ENCODE measurements at places on chromosomes 7 and 10. TPM values are rescaled to one million over a fixed set of nuclear protein-coding genes. Genes with fewer than 3 reads are reported as not detected.

SFXN4 gene
- 21.5 TPM for total RNA-seq

TMEM176A gene
- 1.2 TPM for total RNA-seq

MYL10 gene
- not detected for total RNA-seq

TEX36 gene
- total RNA-seq = not detected

WNT8B gene
- 0.69 TPM for total RNA-seq

LDB1 gene
- total RNA-seq = 63.4 TPM

SOSTDC1 gene
- 9.7 TPM for total RNA-seq

RBP3 gene
- not detected for total RNA-seq

ZC3HAV1L gene
- total RNA-seq = 11.5 TPM

GIMAP5 gene
- 3.7 TPM for total RNA-seq

FOXI2 gene
- total RNA-seq = not detected

ASB10 gene
- not detected for total RNA-seq

GNAT3 gene
- total RNA-seq = not detected

LEP gene
- not detected for total RNA-seq

MKX gene
- total RNA-seq = 3.2 TPM

ANK3 gene
- 291 TPM for total RNA-seq

IQUB gene
- total RNA-seq = 8.5 TPM

CDNF gene
- total RNA-seq = 1.6 TPM

ZEB1 gene
- total RNA-seq = 107 TPM

HOXA9 gene
- total RNA-seq = not detected

ANKRD61 gene
- 0.46 TPM for total RNA-seq

TMEM213 gene
- not detected for total RNA-seq

CYP2C9 gene
- not detected for total RNA-seq

TMEM130 gene
- total RNA-seq = 22.6 TPM

NEURL1 gene
- total RNA-seq = 33.4 TPM

PITX3 gene
- 0.69 TPM for total RNA-seq

TBC1D12 gene
- 66.2 TPM for total RNA-seq

COL17A1 gene
- total RNA-seq = under 0.01 TPM

TPK1 gene
- total RNA-seq = 11.5 TPM

UPK3B gene
- 0.23 TPM for total RNA-seq

SLC26A4 gene
- total RNA-seq = 0.69 TPM

SFRP5 gene
- total RNA-seq = 3.2 TPM

AS3MT gene
- 11.1 TPM for total RNA-seq

CNPY1 gene
- 0.46 TPM for total RNA-seq

KCNMA1 gene
- 76.1 TPM for total RNA-seq

TAS2R3 gene
- total RNA-seq = 4.6 TPM

ORC5 gene
- 48.0 TPM for total RNA-seq

PLEKHS1 gene
- not detected for total RNA-seq

GARIN1A gene
- 0.92 TPM for total RNA-seq

SYT15B gene
- total RNA-seq = 1.4 TPM

Data from diencephalon (tissue), 1 donor.